ENCODE measurements at places on chromosomes 4 and X.
A peak's percentile ranks its signal among the peaks of the same experiment; 100 is the strongest.

- DNase-seq: no peak
These were observed 3.1 kb upstream of the FGFR3 start for GRCh38 chr4:1790005-1790404.

- peak; percentile 44 for DNase-seq
These were observed at the start of gene RBM47 for GRCh38 chr4:40629401-40630334. TSS of gene RBM47 (minus strand) at chr4:40629864. CDS start at chr4:40438893, 190,971 bp downstream.

GRCh38 chr4:107708225-107708624, 11.8 kb downstream of the PAPSS1 start:
- no peak for DNase-seq

GRCh38 chr4:95017305-95018064, 259.7 kb downstream of the BMPR1B start:
- DNase-seq: no peak

- DNase-seq: no peak
These were observed 48.5 kb upstream of the HDAC8 start for GRCh38 chrX:72621163-72621562.

GRCh38 chrX:104430072-104430741, 135.8 kb upstream of the IL1RAPL2 start:
- DNase-seq: no peak

GRCh38 chrX:9562851-9563250, 98.0 kb downstream of the TBL1X start:
- peak; percentile 88 for DNase-seq

- peak; percentile 33 for DNase-seq
These were observed 661.5 kb upstream of the EPHA5 start for GRCh38 chr4:66331761-66332160.

DNA sequence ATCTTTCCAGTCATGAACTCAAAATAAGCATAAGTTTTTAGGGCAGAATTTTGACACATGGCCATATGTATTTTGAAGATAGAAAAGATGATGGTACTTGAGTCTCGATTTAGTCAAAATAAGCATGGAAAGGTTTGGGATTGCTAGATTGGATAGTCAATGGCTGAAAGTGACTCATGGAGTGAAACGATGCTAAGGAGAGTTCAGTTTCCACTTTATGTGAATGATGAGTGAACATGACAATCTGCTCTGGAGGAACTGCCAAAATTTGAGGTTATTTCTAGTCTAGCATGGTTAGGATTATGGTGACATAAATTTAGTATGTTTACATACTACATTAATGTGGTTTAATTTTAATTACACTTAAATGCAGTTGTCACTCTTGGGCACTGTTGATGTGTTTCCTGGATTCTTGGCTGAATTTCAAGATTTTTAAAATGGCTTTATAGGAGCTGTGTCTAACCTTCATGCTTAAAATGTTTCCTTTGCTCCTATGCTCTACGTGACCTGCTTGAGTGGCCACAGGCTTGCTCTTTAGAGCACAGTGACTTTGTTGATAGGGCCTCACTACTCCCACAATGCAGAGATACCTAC, 17.1 kb downstream of the DDX3X start:
- DNase-seq: no peak

DNA sequence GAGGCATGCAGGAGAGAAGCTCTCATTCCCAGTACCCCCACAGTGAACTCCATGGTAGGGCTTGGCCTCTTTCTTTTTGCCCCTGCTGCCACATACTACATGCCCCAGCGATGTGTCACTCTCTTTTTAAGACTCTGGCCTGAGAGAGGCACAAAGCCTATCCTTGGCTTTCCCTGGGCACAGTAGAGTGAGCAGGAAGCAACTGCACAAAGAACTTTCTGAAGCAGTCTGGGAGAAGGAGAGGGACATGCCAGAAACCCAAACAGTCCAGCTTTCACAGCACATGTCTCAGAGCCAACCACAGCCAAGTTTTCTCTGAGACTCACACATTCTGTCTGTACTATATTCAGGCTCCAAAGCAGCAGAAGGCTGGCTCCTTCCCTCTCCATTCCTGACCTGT, 7.9 kb upstream of the NALF2 start:
- DNase-seq: no peak

DNA sequence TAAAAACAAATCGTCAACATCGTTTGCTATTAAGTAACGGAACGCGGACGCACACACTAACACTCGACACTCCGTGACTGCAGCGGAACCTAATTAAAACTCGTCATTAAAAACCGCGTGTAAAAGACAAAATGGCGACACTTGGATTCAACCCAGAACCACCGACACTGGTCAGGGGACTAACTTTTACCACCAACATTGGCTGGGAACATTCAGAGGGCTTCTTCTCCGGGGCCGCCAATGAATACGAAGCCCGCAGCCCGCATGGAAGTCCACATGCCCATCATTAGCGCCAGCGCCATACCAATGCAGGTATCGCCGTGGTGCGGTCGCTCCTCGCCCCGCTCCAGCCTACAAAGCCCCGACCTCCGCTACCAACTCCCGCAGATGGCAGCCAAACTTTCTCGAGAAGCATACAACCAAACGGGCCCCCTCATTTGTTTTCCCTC, 498 bp downstream of the RBMX start:
- DNase-seq: peak; percentile 14

DNA sequence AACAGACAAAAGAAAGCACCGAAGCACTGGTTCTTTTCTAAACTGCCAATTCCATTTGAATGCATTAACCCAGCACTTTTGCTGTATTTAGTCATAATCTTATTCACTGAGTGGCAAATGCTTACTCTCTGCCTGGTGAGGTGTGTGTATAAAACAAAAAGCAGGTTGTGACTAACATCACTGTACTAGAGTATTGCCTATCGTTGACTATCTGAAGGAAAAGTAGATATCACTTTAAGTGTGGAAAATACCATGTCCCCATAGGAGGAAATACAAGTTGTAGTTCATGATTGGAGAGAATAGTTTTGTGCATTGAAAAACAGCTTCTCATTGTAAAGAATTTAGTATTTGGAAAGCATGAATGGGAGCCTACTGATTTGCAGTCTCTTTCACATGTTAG, 2.7 kb downstream of the PDLIM5 start:
- no peak for DNase-seq

- no peak for DNase-seq
These were observed 124.0 kb downstream of the CYLC1 start for GRCh38 chrX:83984961-83985360.

GRCh38 chr4:41212616-41213203, 1.6 kb downstream of the APBB2 start:
- DNase-seq: peak; percentile 62

GRCh38 chr4:136088211-136088867, 1444.0 kb downstream of the PCDH18 start:
- no peak for DNase-seq
